Mesenteric fat pad (tissue), 1 donor: ENCODE measurements at places on chromosomes 6 and 20. TPM values are rescaled to one million over a fixed set of nuclear protein-coding genes. Genes with fewer than 3 reads are reported as not detected.

GRCh38 chr6:56348578-56348977, 101.2 kb upstream of the COL21A1 start:
- DNase-seq = no peak

DNA sequence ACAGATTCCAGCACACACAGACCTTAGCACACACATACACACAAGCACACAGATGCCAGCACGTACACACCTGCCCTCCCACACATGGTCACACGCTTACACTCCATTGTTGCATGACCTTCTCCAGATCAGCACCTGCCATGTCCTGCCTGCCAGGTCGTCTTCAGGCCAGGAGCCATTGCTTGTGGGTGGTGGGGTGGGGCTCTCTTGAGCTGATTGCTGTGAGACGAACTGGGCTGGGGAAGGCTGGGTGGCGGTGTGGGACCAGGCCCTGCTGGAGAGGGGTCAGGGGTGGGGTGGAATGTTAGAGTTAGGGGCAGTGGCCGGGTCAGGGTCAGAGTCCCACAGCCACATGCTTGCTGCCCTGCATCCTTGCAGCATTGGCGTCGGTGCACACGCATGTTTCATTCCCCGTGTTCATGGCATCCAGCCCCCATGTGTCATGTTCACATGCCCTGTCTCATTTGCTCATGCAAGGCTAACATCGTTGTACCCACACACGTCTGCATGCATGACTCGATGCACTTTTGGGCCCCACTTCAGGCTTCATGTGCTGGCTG, 6.5 kb upstream of the NPBWR2 start:
- peak; percentile 84 for DNase-seq

The SEC63 gene
- total RNA-seq = 126 TPM

The FAM162B gene
- 5.1 TPM for total RNA-seq

The ECT2L gene
- total RNA-seq = not detected
